ENCODE measurements at places on chromosomes 3 and 15. TPM values are rescaled to one million over a fixed set of nuclear protein-coding genes. Genes with fewer than 3 reads are reported as not detected.

DNA sequence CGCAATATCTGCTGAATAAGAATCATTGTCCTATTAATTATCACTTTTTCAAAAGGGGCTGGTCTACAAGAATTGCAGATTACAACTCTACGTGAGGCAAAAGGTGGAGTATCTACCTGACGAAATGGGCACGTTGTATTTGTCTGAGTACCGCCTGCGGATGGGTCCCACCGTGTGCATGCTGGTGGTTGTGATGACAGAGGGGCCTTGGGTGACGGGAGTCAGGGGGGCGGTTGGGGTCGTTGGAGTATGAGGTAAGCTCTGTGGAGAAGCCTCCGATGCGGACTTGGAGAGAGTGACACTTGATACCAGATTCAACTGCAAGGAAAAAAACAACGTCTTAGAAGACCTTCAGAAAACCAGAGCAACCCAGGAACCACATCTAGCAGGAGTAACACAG, 605.8 kb downstream of the FOXP1 start:
- DNase-seq: no peak

RBP2 gene
- not detected for total RNA-seq

- DNase-seq: no peak
Observed at GRCh38 chr15:40815042-40815698, 7.9 kb upstream of the DNAJC17 start.

DNA sequence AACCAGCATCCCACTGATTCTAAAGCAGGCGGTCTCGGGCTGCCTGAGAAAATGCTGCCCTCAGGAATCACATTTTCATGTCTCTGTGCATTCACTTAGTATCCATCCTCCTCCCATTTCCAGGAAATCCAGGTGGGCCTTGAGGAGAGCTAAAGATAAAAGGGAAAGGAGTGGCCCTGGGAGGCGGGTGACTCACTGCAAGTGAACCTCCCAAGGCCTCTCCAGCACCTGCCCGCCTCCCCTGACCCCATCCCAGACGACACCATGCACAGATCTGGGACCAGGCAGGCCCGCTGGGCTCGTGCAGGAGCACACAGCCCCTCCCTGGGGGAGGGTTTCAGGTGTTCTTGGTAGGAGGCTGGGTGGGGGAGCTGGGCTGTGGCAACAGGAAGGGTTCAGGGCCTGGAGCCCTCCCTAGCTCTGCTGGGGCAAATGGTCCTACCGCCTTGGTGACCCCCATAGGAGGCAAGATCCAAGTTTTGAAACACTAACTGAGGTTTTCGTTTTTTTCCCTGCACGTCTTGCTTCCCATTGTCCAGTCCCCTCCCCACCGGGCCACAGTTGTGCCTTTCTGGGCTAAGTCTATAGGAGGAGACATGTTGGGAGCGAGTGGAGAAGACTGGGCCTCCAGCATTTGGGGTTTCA, 22.2 kb downstream of the MELTF start:
- no peak for DNase-seq
